ENCODE measurements at places on chromosomes 1 and 21.

DNA sequence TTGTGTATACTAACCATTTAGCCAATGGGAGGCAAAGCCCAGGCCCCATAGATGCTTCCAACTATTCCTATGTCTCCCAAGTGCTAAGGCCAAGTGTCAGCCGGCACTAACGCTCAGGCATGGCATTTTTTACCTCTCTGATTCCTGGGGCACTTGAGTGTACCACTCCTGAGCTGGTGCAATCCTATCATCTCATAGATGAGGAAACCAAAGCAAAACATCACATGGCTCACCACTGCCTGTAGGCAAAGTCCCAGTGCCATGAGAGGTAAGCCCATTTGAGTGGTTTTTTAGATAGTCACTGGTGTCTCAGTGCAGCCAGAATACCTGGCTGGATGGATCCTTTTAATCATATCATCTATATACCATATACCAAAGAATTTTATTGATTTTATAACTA, 8.0 kb upstream of the CCN1 start:
- no peak for DNase-seq

GRCh38 chr1:24558902-24559791, 3.3 kb downstream of the NCMAP start:
- no peak for DNase-seq

DNA sequence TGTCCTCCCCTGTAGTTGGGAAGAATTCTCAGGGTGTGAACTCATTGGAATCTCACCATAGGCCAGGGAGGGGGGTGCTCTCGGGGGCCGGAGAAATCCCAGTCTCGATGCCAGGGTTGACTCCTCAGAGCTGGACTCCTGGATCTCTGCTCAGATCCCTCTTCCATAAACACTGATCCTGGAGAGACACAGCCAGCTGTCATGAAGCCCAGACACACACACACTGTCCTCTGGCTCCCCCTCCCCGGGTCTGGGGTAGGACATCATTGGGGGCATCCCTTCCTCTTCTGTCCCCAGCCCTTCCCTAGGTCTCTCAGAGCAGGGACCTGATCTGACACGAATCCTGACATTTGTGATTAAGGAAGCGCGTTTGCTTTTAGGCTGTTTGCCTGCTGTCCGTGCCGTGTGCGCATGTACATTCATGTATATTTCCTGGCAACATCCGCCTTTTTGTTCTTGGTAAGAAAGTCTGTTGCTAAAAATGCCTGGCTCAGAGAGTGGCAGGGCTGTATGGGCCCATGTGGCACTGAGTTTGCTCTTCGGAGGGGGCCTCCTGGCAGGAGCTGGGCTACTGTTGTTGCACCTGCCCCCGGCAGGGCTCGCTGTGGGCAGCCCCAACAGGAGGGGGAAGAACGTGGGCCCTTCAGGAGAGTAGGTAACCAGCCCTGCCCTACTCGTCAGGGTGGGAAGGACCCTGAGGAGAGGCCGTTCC, 45.4 kb upstream of the SELENON start:
- DNase-seq: no peak

GRCh38 chr1:178660461-178660860, 64.6 kb upstream of the RALGPS2 start:
- no peak for DNase-seq

DNA sequence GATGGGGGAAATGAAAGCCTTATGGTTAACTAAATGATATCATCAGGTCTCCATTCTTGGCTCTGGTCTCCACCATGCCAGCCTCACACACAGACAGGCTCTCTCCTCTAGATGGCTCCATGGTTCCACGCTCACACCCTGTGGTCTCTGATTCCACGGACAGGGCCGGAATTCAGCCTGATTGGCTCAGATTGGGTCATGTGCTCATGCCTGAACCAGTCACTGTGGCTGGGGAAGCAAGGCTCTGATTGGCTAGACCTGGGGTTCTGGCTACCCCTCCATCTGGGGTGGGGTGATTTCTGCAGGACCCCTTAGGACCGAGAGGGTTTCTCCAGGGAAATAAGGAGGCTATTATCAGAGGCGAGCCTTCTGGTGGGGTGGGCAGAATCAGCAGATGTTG, 277.0 kb downstream of the PTPRU start:
- DNase-seq: no peak

DNA sequence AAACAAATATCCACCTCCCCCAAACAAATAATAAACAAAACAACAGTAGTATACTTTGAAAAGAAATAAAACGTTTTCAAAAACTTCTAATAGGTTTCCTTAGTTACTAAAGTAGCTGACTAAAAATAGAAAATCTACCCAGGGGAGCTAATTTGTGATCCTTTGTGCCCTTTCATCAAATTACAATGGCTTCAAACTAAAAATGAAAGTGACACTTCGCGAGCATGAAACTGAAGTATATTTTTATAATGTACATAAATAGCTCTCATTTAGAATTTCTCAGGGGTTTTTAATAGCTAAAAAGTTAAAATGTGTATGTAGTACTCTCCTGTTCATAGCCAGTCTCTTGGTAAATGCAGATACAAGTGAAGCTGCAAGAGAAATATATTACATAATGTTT, 78.4 kb downstream of the BRINP3 start:
- DNase-seq: no peak

GRCh38 chr1:203621559-203622262, 4.9 kb upstream of the ATP2B4 start:
- no peak for DNase-seq

GRCh38 chr1:210262167-210262896, 29.7 kb downstream of the SERTAD4 start:
- DNase-seq: peak; percentile 67

Data from right lung (tissue), 10 donors.